Esophagus squamous epithelium (tissue), 5 donors: ENCODE measurements at places on chromosomes 5 and 9. TPM values are rescaled to one million over a fixed set of nuclear protein-coding genes. Genes with fewer than 3 reads are reported as not detected.

Gene PCDHGB4
- total RNA-seq = 2.8 TPM

- no peak for DNase-seq
These were observed 45.7 kb downstream of the BNC2 start for GRCh38 chr9:16824545-16825330.

DNA sequence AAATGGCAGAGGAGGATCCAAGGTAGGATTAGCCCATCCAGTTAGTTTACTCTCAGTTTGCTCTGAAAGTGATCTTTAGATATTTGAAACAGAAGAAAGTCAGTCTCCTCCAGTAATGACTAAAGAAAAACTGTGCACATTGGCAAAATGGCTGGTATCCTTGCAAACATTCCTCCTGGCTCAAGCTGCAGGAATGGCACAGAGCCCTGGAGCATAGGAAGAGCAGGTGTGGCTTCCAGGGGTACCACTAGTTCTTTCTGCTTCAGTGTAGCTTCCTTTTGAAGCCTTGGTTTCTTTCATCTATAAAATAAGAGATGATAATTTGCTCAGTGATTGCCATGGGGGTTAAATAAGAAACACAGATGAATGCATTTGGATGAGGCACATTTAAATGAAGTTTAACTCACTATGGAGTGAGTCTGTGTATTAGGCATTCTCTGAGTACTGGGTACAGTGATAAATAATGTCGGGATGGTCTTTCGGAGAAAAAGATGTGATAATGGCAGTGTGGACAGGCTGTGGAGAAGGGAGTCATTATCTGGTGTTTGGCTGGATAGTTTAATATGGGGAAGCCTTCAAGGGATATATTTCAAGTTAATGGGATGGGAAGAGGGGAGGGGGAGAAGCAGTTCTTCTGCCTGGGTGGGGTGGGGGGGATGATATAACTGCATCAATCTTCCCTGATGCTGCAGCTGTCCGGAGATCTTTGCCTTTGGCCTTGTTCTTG is 217.3 kb upstream of the KLF4 start:
- no peak for DNase-seq

- no peak for DNase-seq
These were observed 46.4 kb downstream of the SNCAIP start for GRCh38 chr5:122358372-122358979.

DNA sequence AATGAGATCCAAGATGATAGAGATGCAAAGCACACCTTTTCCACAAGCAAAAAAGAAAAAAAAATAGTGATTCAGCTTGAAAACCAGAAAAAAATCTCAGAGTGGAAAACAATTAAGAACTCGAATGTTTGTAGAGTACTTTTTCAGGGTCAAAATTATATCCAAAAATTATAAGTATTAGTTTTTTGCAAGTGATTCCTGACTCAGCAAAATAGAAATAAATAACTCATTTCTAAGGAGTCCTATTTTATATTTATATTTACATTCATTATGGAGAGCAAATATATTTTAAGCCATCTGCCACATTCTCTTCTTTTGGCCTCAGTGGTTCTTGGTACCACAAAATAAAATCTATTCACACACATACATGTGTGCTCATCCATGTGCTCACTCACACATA is 1011.8 kb upstream of the ARRDC3 start:
- no peak for DNase-seq

DNA sequence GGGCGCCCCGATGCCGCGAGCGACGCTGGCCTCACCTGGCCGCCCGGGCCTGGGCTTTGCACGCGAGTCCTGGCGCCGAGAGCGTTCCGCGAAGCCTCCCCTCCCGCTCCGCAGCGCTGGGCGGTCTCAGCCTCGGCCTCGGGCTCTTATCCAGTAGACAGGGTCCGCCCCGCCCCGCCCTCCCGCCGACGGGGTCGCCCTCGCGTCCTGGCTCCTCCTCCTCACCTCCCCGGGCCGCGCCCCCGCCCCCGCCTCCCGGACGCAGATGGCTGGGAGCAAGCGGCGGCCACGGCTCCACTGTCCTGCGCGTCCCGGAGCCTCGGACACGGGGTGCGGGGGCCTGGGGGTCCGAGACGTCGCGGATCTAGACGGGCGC is at the start of gene SLC6A3:
Gene SLC6A3, minus strand, starts transcription at position 128 of the 376 bp plus-strand sequence. CDS start 2,243 bp downstream, outside the sequence.
- no peak for DNase-seq

DNA sequence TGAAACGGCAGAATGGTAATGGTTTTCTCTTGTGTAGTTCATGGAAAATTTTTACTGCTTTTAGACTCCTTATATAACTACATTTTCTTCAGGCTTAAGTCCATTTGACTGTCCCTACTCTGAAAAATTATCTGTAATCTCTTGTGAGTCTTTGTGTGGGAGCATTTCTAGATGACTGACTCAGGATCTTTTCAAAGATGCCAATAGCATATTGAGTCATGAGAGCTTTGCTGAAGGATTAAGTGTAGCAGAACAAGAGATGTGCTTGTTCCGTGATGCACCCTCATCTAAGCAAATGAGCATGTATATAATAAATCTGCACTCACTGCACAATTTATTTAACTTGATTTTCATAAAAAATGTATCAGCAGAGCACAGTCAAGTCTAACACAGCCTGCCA is 298.7 kb upstream of the CDH6 start:
- DNase-seq = no peak

DNA sequence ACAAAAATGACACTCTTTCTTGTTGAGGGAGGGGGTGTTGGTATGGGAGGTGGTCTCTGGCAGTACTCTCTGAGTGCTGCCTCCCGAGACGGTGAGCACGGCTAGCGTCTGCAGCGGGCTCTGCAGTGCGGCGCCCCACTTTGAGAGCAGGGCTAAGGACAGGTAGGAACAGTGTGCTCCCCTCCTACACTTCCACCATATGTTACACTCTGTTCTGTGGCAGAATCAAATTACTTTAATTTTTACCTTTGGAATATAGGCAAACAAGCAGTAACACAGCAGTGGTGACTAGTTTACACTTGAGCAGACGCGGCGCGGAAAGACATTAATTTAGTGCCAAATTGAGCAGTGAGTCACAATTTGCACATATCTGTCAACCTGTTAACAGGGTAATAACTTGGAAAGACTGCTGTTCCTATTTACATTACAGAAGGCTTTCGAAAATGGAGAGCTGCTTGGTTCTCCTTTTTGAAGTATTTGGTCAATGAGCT is 136.3 kb downstream of the MED27 start:
- no peak for DNase-seq

Gene FBN2
- 0.76 TPM for total RNA-seq

Gene LCN10
- 0.64 TPM for total RNA-seq

Gene GRIA1
- total RNA-seq = not detected

Gene LCN1
- not detected for total RNA-seq

Gene PCDHGC4
- total RNA-seq = 3.3 TPM

Gene SPINK4
- not detected for total RNA-seq

Gene SPARC
- 58.9 TPM for total RNA-seq

GRCh38 chr5:142654578-142655058 is 31.3 kb downstream of the FGF1 start:
- DNase-seq = no peak

Gene MYO10
- 27.3 TPM for total RNA-seq

Gene PNPLA7
- total RNA-seq = 1.0 TPM

- no peak for DNase-seq
These were observed 172.7 kb downstream of the CHSY3 start for GRCh38 chr5:130077007-130077406.

GRCh38 chr5:125064621-125065438 is 318.4 kb upstream of the ZNF608 start:
- no peak for DNase-seq

DNA sequence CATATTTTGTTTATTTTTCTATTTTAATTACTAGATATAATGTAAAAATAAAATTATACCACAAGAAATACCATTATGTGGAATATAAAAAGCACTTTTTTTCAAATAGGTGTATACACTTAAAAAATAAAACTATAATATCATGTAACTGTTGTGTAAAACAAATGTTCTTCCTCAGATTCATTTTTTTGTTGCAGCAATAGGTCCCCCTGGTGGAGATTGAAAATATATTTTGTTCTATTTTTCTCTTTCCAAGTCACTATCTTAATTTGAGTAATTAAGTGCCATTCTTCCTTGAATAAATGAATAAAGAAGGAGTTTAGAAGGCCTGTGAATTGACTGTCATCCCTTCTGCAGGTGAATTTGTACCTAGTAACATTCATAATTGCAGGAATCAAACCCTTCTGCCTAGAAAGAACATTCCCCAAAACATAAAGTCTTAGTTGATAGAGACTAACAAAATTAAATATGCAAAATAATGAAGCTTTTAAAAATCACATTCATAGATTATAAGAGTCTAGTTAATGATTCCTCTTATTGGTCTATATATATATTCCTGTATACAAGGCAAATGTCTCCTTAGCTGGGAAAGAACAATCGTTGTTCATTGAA is 23.4 kb downstream of the CETN3 start:
- no peak for DNase-seq

Gene CCNJL
- total RNA-seq = 3.0 TPM

DNA sequence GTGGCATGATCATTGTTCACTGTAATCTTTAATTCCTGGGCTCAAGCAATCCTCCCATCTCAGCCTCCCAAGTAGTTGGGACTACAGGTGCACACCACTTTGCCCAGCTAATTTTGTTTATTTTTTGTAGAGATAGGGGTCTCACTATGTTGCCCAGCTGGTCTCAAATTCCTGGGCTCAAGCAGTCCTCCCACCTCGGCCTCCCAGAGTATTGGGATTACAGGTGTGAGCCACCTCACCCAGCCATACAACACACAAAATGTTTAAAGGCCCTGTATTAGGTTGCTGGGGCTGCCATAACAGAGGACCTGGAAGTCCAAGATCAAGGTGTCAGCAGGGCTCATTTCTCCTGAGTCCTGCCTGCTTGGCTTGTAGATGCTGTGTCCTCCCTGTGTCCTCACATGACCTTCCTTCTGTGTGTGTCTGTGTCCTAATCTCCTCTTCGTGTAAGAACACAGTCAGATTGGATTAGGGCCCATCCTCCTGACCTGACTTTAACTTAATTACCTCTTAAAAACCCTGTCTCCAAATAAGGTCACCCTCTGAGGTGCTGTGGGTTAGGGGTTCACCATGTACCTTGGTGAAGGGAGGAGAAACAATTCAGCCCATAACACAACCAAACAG is 5.4 kb downstream of the UBE2QL1 start:
- no peak for DNase-seq

GRCh38 chr9:33349743-33350142 is 52.6 kb downstream of the AQP7 start:
- DNase-seq = no peak

Gene EQTN
- not detected for total RNA-seq

GRCh38 chr9:33024966-33025571 is at the start of gene DNAJA1:
DNAJA1 (plus strand) TSS chr9:33025273; CDS start chr9:33026485, 1,212 bp downstream.
- peak; percentile 57 for DNase-seq

- DNase-seq = no peak
These were observed 3.0 kb upstream of the FUT7 start for GRCh38 chr9:137034709-137035506.

DNA sequence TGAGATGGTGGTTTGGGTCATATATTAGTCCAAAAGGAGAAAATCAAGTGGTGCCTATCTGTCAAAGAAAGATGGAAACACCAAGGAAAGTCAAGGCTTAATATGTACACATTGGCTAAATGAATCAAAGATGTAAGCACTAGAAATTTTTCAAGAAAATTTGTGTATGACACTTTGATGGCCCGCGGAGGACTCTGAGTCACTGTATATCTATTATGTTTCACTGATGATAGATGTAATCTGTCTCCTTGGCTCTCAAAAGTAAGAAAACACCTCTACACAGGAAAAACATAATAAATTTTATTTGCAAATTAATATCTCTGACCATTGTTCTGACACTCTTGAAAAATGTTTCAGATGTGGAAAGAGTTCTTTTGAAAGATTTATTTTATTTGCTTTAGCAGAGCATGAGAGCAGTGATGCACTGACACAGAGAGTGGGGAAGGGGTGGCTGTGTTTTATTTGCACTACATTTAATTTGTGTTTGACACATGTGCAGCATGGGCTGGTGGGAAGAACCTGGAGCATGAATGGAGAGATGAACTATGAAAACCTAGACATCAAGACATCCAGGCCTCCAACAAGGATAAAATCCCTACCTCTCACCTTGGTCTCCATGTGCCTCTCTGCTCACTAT is 180.8 kb upstream of the GAS1 start:
- no peak for DNase-seq

Gene PCDHB4
- 0.30 TPM for total RNA-seq
